Hematopoietic multipotent progenitor cell (in vitro differentiated cells): ENCODE measurements at places on chromosomes 7 and 10.

GRCh38 chr7:152600266-152600665 is 75.7 kb downstream of the XRCC2 start:
- DNase-seq = no peak

GRCh38 chr10:98420786-98421185 is 5.8 kb upstream of the PYROXD2 start:
- DNase-seq = no peak

- no peak for DNase-seq
Observed at GRCh38 chr7:117270371-117270770, 52.5 kb downstream of the WNT2 start.

GRCh38 chr10:72260976-72261783 is 12.5 kb upstream of the DDIT4 start:
- DNase-seq = peak; percentile 83

DNA sequence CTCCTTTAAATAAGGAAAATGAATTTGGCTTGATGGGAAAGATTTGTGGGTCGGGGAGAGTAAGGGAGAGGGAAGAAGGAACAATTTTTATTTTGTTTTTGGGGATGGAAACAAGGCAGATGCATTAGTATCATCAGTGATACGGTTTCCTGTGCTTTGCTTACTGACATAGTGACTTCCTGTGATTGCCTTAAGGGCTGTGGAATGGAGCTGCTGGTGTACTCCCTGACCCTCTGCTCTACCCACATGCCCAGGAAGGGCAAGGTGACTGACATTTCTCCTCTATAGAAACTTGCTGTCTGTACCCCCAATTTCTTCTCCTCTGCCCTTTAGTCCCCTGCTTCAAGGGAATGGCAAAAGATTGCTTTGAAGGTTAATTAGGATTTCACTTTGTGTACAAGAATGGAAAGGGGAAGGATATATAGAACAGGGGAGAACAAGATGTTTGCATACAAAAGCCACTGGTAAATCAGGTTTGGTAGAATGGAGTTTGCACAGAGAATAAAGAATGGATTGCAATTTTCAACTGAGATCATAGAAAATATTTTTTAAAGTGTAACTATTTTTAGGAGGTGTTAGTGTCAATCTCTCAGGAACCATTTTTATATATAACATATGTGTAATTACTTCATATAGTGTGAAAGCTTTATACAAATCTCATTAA is 129.0 kb upstream of the AGR3 start:
- DNase-seq = no peak

DNA sequence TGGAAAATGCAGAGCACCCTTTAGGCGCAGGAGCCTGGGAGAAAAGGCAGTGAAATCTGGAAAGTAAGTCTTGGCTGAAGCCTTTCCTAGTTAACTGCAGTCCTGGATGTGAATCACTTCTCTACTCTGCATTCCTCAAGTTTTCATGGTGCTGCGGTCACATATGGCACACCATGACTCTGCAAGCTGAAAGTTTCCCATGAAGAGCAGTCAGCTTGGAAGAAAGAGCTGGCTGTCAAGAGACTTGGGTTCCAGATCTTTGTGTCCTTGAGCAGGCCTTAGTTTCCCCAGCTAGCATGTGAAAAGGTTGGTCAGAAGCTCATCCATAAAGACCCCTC is 548.3 kb downstream of the SORCS3 start:
- no peak for DNase-seq

DNA sequence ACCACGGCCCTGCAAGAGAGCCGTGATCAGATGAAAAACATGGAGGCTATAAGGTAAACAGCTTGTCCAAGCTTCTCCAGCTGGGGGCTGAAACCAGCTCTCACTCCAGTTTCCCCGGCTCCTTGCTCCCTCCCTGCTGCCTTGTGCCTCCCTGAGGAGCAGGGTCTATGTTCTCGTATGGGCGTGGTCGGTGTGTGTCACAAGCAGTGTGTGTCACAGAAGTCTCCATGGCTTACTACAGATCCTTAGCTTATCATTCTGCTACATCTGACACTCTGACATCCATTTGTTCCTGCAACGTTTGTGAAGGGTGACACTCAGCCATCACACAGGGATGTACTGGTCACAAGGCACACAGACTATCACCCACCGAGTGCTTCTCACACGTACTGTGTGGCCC is 54.6 kb downstream of the CSGALNACT2 start:
- no peak for DNase-seq
